ENCODE measurements at places on chromosomes 2 and 18.

DNA sequence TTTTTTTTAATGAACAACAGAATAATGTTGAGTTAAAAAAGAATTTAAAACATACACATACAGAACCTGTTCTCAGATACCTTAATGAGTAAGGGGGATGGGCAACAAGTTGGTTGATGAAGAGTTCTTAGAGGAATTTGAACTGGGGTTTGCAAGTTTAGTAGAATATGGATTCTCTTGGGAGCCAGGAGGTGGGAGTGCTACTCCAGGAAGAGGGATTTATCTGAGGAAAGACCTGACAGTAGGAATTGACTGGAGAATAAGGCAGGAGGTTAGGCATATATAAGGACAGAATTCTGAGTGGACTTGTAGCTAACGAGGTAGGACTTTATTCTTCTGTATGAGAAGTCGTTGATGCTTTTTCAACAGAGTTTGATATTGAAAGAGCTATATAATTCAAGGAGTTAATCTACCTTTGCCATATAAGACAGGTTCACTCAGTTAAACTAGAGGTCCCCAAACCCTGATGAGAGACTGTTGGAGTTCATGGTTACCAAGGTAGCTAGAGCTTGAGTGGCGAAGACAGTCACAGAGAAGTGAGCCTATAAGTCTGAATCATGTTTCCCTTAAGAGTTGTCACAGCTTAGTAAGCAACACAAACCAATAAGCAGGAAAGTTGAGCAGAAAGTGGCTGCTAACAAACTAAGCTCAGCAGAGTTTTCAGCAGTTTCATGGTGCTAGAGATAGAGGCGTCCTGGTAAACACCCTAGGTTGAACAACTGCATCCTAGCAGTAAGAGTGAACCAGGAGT, 88.2 kb downstream of the NCOA1 start:
- DNase-seq, result no peak

DNA sequence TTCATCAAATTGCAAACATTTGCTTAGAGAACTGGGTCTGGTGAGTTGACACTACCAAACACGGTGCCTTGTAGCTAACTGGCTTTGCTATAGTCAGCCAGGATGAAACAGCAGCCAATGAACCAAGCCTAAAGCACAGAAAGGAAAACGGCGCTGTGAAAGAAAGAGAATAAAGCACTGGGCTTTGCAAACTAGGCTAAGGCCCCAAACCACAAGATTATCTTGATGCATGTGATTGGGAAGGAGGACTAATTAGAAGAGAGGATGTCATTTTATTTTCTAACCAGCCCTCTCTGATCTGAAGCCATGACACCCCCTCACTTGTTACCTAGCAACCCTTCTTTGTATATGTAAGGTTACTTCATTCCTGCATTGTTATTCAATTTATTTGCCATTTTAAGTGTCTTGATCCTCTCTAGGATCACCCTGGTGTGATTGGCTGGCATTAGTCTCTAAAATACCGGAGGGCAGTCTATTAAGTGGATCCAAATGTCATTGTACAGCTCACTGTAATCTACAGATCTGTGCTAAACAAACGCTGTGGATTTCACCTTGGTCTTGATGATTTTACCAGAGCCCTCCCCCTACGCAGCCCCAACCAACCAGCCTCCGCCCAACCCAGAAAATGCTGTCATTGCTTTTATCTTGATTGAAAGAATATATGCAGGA, 395.4 kb upstream of the ACVR2A start:
- DNase-seq, result no peak

DNA sequence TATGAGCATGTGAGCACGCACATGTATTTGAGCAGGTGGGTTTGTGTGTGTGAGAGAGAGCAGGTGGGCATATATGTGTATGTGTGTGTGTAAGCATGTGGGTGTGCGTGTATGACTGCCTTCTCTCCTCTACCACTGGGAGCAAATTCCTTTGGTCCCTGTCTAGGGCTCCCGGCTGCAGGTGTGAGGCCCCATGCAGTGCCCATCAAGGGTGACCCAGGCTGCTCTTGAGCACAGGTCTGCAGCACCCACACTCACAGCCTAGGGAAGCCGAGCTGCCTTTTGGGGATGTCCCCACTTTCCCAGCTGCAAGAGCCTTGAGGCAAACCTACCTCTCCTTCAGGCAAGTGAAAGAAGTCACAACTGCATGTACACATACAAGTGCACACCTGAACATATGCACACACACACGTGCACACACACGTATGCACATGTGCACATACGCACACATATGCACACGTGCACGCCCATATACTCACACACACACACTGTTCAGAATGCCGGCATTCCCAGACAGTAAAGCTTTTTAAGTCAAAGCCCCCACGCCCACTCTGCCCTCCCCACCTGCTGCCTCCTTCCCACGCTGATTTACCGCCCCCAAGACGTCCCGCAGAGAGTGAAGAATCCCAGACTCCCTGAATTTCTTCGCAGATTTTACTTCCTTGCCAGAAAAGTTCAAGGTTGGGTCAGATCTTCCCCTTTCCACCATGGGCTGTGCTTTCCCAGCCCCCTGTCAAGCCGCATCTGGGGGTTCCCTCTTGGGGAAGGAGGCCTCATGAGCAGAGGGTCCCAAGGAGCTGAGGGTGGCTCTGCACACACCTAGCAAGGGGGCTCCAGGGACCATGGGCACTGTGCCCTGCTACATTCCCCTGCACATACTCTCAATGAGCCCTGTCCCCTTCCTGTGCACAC, 170.6 kb downstream of the TWIST2 start:
- DNase-seq, result no peak

GRCh38 chr2:46393347-46393820, 86.0 kb upstream of the TMEM247 start:
- no peak for DNase-seq

DNA sequence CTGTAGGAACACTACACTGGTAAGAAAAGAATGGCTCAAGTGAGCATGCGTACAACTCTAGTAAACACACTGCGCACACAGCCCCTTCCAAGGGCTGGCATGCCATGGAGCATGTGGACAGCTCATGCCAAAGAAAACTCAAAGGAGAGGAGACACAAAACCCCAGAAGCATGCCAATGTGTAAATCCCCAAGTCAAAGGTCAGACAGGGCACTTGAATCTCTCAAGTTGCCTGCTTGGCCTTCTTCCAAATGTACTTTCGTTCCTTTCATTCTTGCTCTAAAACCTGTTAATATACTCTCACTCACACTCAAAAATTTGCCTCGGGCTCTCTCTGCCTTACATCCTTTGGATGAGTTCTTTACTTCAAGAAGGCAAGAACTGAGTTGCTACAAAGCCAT, 365.3 kb downstream of the NBAS start:
- DNase-seq, result no peak

Data from stimulated activated CD4-positive, alpha-beta T cell treated with anti-CD3 and anti-CD28 coated beads, TNF-alpha, amount 100 ng/mL, for 48 hours (primary cell).